ENCODE measurements at places on chromosomes 5 and 9. TPM values are rescaled to one million over a fixed set of nuclear protein-coding genes. Genes with fewer than 3 reads are reported as not detected.
A peak's percentile ranks its signal among the peaks of the same experiment; 100 is the strongest.

Gene SPINK6
- not detected for total RNA-seq

Gene KCNMB1
- not detected for total RNA-seq

Gene COL5A1
- 0.30 TPM for total RNA-seq

Gene FGD3
- 3.3 TPM for total RNA-seq

Gene PCDHGB7
- total RNA-seq, result 0.54 TPM

Gene HNRNPH1
- 788 TPM for total RNA-seq

Gene SPATA31C1
- not detected for total RNA-seq

Gene SV2C
- not detected for total RNA-seq

DNA sequence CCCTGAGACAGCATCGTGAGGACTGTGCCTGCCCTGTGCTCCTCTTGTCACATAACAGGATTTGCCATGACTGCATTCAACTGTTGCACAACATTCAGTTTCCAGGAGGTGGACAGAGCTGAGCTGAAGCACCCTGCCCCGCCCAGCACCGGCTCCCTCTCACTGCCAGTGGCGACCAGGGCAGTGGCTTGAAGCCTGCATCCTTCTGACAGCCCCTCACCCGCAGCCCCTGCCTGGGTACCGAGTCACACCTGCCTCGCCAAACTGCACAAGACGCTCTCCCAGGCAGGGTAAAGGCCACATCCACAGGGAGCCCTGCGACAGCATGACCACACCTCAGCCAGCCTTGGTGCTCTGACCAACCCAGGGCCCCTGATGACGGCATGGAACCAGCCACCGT is 59.9 kb upstream of the ZNF354A start:
- H3K36me3 ChIP-seq, result no peaks in the 10 kb centered on the region
- no peak overlapping the region for H3K27ac ChIP-seq
- H3K4me3 ChIP-seq, result no peak overlapping the region
- H3K4me1 ChIP-seq, result no peaks in the 10 kb centered on the region

GRCh38 chr5:124114911-124115310 is 602.9 kb downstream of the CSNK1G3 start:
- no peak for DNase-seq
- H3K36me3 ChIP-seq, result no peaks in the 10 kb centered on the region

Gene AKNA
- total RNA-seq, result 20.6 TPM

Gene MED27
- total RNA-seq, result 26.9 TPM

GRCh38 chr9:134983074-134983473 is 65.4 kb upstream of the FCN1 start:
- H3K36me3 ChIP-seq, result no peaks in the 10 kb centered on the region
- no peaks in the 10 kb centered on the region for H3K4me1 ChIP-seq
- peaks cover 5% of the 10 kb centered on the region for H3K27me3 ChIP-seq
- no peak overlapping the region for H3K4me3 ChIP-seq

GRCh38 chr9:72304538-72304937 is 60.5 kb downstream of the ZFAND5 start:
- no peaks in the 10 kb centered on the region for H3K27me3 ChIP-seq
- no peaks in the 10 kb centered on the region for H3K36me3 ChIP-seq
- DNase-seq, result no peak
- H3K27ac ChIP-seq, result no peak overlapping the region
- peak overlapping the region; percentile 54 for H3K4me3 ChIP-seq

DNA sequence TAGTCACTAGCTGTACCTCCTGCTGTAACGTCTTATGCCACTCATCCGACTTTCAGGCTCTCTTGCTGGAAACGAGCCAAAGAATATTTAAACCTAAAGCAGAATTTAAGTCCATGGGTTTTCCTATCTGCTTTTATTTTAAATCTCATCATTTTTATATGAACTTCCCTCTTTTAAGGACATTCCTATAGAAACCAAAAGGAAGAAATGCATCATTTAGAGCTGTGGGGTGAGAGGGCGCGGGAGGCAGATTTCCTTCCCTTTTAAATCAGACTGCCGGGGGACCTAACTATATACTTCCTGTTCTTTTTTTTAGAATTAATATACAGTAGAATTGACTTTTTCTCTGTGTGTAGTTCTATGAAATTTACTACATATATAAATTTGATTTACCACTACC is 468.8 kb downstream of the BNC2 start:
- H3K36me3 ChIP-seq, result no peaks in the 10 kb centered on the region
- no peak for DNase-seq
- H3K27ac ChIP-seq, result no peak overlapping the region
- H3K4me3 ChIP-seq, result no peak overlapping the region

DNA sequence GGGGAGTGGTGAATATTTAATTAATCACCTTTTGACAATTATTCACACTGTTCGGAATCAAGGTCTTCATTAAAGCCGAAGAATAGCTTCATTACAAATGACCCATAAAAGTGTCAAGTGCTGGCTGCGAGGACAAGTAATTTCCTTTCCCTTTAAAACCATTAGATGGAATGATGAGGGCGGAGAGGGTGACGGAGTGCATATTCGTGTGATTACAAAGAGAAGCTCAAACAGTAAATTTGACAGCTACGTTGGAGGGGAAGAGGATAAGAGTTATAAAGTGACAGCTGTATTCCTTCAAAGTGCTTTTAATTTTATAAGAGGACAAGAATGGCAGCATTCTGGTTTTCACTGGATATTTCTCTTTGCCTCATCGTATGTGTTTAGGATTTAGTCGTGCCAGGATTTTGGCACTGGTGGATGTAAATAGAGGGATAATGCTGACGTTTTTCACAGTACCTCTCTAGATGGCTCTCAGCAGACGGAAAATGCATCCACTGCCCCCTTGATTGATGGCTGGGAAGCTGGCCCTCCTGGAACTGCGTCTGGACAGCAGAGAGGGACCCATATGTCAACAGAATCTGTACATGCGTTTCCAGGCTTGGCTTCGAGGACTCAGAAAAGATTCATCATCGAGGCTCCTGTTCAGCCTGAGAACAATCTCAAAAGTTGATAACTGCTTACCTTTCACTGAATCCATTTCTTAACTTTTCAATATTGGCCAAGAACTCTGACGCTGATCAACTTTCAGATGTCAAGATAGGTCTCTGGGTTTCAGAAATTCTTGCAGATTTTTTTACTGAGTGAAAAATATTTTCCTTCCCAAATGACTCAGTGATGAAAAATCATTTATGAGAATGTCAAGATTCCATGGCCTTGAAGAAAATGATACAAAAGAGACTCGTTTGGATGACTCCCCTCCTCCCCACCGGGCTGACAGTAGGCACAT is 50.4 kb upstream of the IRX2 start:
- no peaks in the 10 kb centered on the region for H3K36me3 ChIP-seq
- H3K27me3 ChIP-seq, result no peaks in the 10 kb centered on the region
- H3K4me1 ChIP-seq, result no peaks in the 10 kb centered on the region
- no peak overlapping the region for H3K27ac ChIP-seq
- H3K4me3 ChIP-seq, result no peak overlapping the region

DNA sequence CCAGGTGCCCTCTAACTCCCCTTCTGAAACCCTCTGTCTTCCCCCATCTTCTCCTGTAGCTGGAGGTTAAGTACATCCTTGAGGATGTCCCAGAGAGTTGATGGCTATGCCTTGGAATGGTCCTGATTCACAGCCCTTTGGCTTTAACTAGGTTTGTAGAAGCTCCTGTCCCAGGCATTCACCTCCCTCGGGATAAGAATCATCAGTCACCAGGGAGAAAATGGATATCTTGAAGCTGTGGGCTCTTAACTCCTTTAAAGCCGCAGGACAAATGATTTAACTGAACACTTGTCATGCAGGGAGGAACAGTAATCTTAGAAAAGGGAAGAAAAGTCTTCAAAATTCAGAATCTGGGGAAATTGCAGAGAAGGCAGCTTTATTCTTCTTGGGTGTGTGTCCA is 139.9 kb downstream of the PSAT1 start:
- no peaks in the 10 kb centered on the region for H3K36me3 ChIP-seq
- DNase-seq, result no peak
- peaks cover 9% of the 10 kb centered on the region for H3K27me3 ChIP-seq
- H3K4me3 ChIP-seq, result no peak overlapping the region

Gene FGF1
- not detected for total RNA-seq
